Activated CD8-positive, alpha-beta memory T cell treated with anti-CD3 and anti-CD28 coated beads, Interleukin-2, amount 10 ng/mL, durations not matched to agents 7 days and 5 days (primary cell): ENCODE measurements at places on chromosomes 16 and 17. TPM values are rescaled to one million over a fixed set of nuclear protein-coding genes. Genes with fewer than 3 reads are reported as not detected.
A peak's percentile ranks its signal among the peaks of the same experiment; 100 is the strongest.

GRCh38 chr16:86508947-86509758 lies 1.2 kb upstream of the FOXF1 start:
- H3K4me3 ChIP-seq: peak overlapping the region; percentile 63
- peak; percentile 41 for DNase-seq
- H3K36me3 ChIP-seq: peaks cover 7% of the 10 kb centered on the region
- peak overlapping the region; percentile 68 for H3K27ac ChIP-seq
- H3K4me1 ChIP-seq: peaks cover 17% of the 10 kb centered on the region

- H3K4me3 ChIP-seq: no peak overlapping the region
- no peaks in the 10 kb centered on the region for H3K27me3 ChIP-seq
- H3K4me1 ChIP-seq: no peaks in the 10 kb centered on the region
- H3K36me3 ChIP-seq: no peaks in the 10 kb centered on the region
- DNase-seq: no peak
These were observed 226.4 kb upstream of the GOT2 start for GRCh38 chr16:58960484-58960883.

GRCh38 chr16:997440-998051 lies 16.0 kb downstream of the SOX8 start:
- peak; percentile 59 for DNase-seq
- peaks cover 13% of the 10 kb centered on the region for H3K4me1 ChIP-seq
- peak overlapping the region; percentile 18 for H3K4me3 ChIP-seq
- peak overlapping the region; percentile 57 for H3K27ac ChIP-seq

CDH13 gene
- total RNA-seq: not detected

LRRC37B gene
- total RNA-seq: 42.8 TPM
